ENCODE measurements at places on chromosomes 12 and 14.

- no peak for DNase-seq
These were observed 22.7 kb upstream of the PPP2R5C start for GRCh38 chr14:101738703-101739320.

- DNase-seq: no peak
These were observed 269.2 kb upstream of the PRKD1 start for GRCh38 chr14:30196861-30197260.

DNA sequence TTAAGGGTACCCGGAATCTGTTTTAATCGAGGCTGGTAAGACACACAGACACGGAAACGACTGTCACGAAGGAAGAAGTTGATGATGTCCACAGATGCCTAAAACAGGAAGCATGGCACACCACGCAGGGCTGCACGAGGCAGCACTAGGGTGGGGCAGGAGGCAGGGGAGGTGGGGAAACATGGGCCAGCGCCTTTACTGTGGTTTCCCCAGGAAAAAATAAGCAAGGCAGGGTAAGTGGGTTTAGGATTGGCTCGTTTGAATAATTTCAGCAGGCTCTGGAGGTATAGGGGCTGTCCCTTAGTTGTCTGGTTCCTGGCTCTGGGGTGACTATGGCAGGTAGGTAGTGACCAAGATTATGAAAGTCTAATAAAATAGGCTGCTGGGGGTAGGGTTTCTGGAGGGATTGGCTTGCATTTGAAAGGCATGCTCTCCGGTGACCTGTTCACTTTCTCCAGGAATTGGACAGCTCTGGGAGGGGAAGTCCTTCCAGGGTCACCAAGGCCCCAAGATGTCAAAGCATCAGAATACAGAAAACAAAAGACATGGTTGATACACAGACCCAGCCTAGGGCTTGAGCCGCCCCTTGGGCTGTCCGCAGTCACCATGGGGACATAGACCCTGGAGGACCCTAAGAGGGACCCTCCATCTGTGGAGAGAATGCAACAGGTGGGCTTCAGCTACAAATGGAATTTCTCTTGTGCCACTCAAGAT, 35.3 kb downstream of the MAP1LC3B2 start:
- DNase-seq: no peak

DNA sequence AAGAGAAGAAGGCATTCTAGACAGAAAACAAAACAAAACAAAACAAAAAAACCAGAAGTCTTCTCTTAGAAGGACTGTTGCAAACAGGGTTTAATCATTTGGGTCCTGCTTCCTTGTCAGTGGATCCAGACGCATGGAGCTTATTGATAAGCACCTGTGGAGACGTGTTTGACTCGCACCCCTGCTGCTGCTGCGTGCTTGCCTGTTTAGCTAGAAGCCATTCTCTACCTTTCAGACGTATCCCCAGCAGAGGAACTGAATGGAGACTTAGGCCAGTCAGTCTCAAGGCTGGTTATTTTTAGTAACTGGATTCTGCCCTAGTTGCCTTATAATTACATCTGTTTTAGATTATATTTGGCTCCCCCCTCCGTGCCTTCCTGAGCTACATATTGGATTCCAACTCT, 186.1 kb upstream of the EEA1 start:
- no peak for DNase-seq

GRCh38 chr12:89098441-89099112, 253.7 kb downstream of the DUSP6 start:
- no peak for DNase-seq

GRCh38 chr14:57297852-57298251, 29.1 kb downstream of the AP5M1 start:
- no peak for DNase-seq

GRCh38 chr14:94313991-94314655, 9.0 kb downstream of the SERPINA6 start:
- DNase-seq: no peak

GRCh38 chr12:40393026-40393425, 168.2 kb downstream of the LRRK2 start:
- DNase-seq: no peak

DNA sequence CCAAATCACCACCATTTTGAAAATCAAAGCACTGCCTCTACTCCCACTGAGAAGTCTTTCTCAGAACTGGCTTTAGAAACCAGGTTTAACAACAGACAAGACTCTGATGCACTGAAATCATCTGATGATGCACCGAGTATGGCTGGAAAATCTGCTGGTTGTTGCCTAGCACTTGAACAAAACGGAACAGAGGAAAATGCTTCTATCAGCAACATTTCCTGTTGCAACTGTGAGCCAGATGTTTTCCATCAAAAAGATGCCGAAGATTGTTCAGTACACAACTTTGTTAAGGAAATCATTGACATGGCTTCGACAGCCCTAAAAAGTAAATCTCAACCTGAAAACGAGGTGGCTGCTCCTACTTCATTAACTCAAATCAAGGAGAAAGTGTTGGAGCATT, 115.0 kb upstream of the NPAS3 start:
- no peak for DNase-seq

GRCh38 chr14:32430326-32430725, 101.2 kb downstream of the AKAP6 start:
- no peak for DNase-seq

GRCh38 chr14:93269341-93270068, 62.4 kb downstream of the UBR7 start:
- DNase-seq: no peak

- DNase-seq: no peak
These were observed 38.0 kb downstream of the CHGA start for GRCh38 chr14:92960706-92961566.

DNA sequence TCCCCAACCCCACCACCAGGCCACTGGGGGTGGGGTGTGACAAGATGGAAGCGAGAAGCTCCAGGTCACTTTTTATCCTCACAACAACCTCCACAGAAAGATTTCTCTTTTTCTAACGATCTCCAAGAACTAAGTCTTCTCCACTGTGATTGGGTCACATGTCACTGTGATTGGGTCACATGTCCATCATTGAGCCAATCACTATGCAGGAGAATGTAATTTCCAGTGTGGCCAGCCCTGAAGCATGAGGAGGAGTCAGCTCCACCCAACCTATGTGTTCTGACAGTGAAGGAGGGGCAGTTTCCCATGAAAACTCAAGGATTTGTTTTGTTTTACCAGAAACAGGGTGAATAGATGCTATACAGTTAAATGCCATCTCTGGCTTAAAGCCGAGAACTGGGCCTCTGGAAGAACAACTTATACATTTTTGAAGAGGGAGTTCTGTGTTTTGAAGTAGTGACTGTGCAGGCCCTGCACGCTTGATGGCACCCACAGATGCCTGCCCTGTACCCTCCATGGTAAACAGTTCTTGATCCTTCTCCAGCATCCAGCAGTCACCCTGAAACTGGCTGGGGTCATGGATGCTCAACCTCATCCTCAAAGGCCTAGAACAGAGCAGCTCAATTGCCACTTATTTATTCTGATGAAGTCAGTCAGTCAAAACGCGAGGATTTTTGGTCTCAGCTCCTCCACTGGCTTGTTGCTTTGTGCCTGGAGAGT, 180.4 kb upstream of the BMP4 start:
- DNase-seq: no peak

- no peak for DNase-seq
These were observed 53.3 kb downstream of the STAB2 start for GRCh38 chr12:103640410-103640809.

Measured in stimulated activated CD8-positive, alpha-beta memory T cell treated with anti-CD3 and anti-CD28 coated beads, Interleukin-2, amount 100 ng/mL, for 1 hour (primary cell).